ENCODE measurements at places on chromosomes 6 and 20.

DNA sequence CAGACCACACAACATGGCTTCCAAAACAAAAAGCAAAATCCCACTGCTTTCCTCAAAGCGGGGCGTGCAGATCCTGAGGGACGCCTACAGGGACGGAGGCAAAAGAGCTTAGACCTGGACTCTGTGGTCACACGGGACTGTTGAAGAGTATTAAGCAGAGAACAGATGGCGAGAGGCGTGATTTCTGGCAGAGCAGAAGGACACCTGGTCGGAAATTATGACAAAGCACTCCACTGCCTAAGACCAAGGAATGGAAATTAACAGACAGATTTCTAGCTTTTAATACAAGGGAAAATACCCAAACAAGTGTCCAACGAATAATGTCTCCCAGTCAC is 15.4 kb downstream of the CST7 start:
- DNase-seq, result no peak

- DNase-seq, result no peak
Measured at GRCh38 chr6:95802978-95803377, 212.8 kb upstream of the FUT9 start.

DNA sequence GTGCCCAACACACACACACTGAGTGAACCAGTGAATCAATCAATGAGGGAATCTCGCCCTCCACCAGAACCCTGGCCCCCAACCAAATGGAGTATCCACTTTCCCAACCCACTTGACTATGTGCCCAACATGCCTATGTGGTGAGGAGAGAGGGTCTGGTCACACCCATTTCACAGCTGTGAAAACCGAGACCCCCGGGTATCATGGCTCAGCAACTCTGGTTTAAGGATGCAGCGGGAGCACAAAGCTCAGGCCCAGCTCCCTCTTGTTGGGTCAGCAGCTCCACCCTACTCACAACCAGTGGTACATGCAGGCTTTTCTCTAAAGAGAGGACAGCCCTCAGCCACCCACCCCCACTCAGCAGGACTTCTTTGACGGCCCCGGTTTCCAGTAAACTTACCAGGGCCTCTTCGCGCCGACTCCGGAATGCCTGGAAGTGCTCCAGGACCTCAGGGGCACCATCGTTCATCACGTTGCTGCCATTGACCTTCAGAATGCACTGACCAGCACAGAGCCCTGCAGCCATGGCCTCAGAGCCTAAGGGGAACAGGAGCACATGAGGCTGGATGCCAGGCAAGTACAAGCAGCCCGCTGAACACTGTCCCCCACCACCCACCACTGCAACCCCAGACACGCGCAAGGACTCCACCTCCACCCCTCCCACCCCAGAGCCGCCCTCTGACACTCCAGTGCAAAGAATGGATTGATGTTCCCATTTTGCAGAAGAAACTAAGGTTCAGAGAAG is 174.7 kb downstream of the PREX1 start:
- no peak for DNase-seq

GRCh38 chr6:157235600-157236039 is 87.7 kb downstream of the TMEM242 start:
- no peak for DNase-seq

GRCh38 chr6:36912030-36912454 is 26.3 kb downstream of the C6orf89 start:
- DNase-seq, result no peak

DNA sequence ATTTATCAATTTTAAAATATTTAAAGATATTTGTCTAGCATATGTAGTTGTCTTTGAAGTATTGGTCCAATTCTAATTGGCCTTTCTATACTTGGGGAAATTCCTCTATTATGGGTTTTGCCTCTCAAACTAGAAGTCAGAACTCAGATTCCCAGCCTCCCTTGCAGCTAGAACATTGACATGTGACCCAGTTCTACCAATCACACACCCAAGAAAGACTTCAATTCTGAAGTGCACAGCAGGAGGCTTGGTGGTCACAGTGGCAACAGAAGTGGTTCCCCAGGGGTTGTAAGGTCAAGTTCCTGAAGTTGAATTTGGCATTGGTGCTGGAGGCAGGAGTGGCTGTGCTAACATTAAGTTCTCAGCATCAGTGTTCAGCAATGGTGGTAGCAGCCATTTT is 14.8 kb upstream of the FKBP5 start:
- no peak for DNase-seq

- no peak for DNase-seq
Measured at GRCh38 chr6:67883500-67884366, 751.3 kb upstream of the ADGRB3 start.

DNA sequence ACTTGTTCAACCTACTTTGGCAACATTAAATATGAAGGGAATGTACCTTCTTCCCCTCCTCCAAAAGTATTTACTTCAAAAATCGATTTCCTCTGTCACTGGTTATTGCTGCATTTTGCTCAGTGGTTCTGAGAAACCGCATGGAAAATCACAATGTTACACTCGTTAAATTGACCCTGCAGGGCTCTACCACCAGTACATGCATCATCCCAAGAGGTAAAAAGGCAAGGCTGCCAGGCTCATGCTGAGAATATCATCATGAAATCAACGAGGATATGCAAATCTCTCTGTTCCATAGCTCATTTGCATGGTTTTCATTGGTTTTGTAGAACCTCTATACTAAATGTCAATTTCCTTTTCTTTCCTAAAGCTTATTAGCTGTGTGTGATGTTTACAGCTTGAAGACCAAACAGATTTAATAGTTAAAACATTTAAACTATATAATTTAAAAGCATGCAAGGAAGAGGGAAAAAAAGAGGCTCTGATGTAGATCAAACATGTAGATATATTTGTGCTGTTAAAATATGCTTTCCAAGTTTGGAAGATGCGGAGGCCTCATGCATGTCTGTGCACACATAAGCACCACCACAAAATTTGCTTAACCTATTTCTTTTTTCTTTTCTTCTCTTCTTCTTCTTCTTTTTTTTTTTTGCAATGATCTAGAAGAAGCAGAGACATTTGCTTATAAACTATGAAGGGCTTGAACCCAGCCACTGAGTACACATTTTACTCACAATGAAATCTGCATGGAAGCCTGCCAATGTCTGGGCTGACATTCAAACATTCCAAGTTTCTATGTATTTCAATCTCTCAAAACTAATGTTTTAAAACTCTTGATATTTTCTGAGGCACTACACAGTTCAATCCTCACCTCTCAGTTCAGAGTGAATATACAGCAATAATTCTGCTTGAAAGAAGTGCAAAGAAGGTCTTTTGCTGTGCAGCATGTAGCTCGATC is 194.0 kb downstream of the GMPR start:
- no peak for DNase-seq

DNA sequence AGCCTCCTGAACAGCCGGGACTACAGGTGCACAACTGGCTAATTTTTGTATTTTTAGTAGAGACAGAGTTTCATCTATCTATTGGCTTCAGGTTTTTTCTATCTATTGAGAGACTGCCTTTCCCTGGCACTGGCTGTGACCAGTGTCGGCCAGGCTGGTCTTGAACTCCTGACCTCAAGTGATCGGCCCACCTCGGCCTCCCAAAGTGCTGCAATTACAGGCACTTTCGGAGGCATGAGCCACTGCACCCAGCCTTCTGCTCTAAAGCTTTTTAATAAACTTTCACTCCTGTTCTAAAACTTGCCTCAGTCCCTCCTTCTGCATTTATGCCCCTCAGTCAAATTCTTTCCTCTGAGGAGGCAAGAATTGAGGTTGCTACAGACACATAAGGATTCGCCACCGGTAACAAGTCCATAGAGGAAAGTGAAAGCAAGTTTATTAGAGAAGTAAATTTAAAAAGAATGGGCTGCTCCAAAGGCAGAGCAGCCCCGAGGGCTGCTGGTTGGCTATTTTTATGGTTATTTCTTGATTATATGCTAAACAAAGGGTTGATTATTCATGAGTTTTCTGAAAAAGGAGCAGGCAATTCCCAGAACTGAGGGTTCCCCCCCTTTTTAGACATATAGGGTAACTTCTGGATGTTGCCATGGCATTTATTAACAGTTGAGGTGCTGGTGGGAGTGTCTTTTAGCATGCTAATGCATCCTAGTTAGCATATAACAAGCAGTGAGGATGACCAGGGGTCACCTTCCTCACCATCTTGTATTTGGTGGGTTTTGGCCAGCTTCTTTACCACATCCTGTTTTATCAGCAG is 44.8 kb upstream of the RNGTT start:
- DNase-seq, result no peak

DNA sequence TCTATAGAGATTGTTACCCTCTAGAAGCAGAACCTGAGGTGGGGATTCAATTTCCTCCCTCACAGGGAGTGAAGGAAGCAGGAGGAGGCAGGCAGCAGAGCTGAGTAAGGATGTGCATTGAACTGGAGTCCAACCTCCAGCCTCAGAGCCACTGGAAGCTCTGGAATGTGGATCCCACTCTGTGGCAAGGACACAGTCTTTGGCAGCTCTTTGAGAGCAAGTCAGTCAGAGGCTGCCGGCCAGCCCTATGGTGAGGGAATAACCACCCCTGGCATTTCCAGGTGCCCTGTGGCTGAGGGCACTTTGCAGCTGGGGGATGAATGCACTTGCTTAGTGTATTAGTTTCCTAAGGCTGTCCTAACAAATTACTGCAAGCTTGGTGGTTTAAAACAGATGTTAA is 37.2 kb downstream of the EBF4 start:
- no peak for DNase-seq

GRCh38 chr6:14270925-14271788 is 153.6 kb downstream of the CD83 start:
- DNase-seq, result no peak

Data from NCI-H187 (cell line).